ENCODE measurements at places on chromosomes 1 and 21. TPM values are rescaled to one million over a fixed set of nuclear protein-coding genes. Genes with fewer than 3 reads are reported as not detected.

LSM10 gene
- 98.0 TPM for total RNA-seq

ZNF648 gene
- total RNA-seq, result 0.06 TPM

ZBTB21 gene
- 4.7 TPM for total RNA-seq

PDE4B gene
- total RNA-seq, result 42.0 TPM

KCNA2 gene
- 0.40 TPM for total RNA-seq

ALDH9A1 gene
- 69.3 TPM for total RNA-seq

TRIM17 gene
- not detected for total RNA-seq

CYP4A11 gene
- total RNA-seq, result not detected

ZYG11A gene
- total RNA-seq, result 0.13 TPM

KRTAP24-1 gene
- not detected for total RNA-seq

ATP6V1G3 gene
- not detected for total RNA-seq

KRTAP21-2 gene
- not detected for total RNA-seq

PPFIA4 gene
- 55.5 TPM for total RNA-seq

RGS18 gene
- 0.24 TPM for total RNA-seq

DNA sequence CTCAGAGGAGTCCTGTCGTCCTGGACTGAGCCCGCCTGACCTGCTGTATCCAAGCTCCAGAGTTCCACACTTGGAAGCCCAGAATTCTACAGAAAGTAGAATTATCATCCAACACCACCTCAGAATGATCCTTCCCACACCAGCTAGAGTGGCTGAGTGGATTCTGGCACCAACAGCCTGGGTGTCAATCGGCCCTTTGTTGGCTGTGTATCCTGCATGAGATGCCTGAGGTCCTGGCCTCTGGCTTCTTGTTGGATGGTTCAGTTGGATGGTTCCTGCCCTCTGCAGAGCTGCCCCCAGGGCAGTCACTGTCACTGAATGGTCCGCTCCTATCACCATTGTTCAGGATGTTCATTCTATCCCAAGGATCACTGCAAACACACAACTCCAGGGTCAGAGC is 49.8 kb downstream of the PGBD5 start:
- H3K36me3 ChIP-seq, result no peaks in the 10 kb centered on the region
- H3K4me3 ChIP-seq, result no peak overlapping the region
- H3K27me3 ChIP-seq, result no peaks in the 10 kb centered on the region

GRCh38 chr1:153677718-153678518 is 570 bp upstream of the NPR1 start:
- H3K27ac ChIP-seq, result no peak overlapping the region
- DNase-seq, result peak; percentile 49
- H3K27me3 ChIP-seq, result no peaks in the 10 kb centered on the region
- peak overlapping the region; percentile 70 for H3K4me3 ChIP-seq
- H3K36me3 ChIP-seq, result no peaks in the 10 kb centered on the region

GRCh38 chr21:30044447-30045064 is 104.8 kb upstream of the GRIK1 start:
- H3K27me3 ChIP-seq, result no peaks in the 10 kb centered on the region
- H3K4me1 ChIP-seq, result no peaks in the 10 kb centered on the region
- no peaks in the 10 kb centered on the region for H3K36me3 ChIP-seq
- H3K27ac ChIP-seq, result no peak overlapping the region
- DNase-seq, result no peak
- H3K4me3 ChIP-seq, result no peak overlapping the region

- H3K4me1 ChIP-seq, result no peaks in the 10 kb centered on the region
- H3K36me3 ChIP-seq, result peaks cover under 1% of the 10 kb centered on the region
- no peaks in the 10 kb centered on the region for H3K27me3 ChIP-seq
- H3K4me3 ChIP-seq, result no peak overlapping the region
Observed at GRCh38 chr1:230242326-230242725, 175.3 kb downstream of the GALNT2 start.

GRCh38 chr1:246043556-246043955 is 463.5 kb downstream of the SMYD3 start:
- no peaks in the 10 kb centered on the region for H3K27me3 ChIP-seq
- H3K4me1 ChIP-seq, result no peaks in the 10 kb centered on the region
- H3K27ac ChIP-seq, result no peak overlapping the region
- H3K36me3 ChIP-seq, result no peaks in the 10 kb centered on the region
- DNase-seq, result no peak

DNA sequence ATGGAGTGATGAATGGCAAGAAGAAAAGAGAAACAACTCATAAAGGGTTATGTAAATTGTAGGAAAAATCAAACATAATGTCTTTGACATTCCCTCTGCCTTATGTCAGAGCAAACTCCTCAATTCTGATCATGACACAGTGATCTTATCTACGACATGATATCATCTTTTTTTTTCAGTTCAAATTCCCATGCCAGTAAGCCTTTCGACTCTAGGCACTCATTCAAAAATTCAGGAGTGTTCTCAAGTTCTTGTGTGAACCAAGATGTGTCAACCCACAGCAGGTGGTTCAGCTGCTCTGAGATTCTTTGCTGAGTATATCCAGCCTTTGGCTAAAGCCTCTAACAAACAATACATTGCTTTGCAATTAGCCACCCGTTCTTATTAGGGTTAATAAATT is 97.1 kb upstream of the ESRRG start:
- peak overlapping the region; percentile 54 for H3K27ac ChIP-seq
- no peak for DNase-seq
- peaks cover 14% of the 10 kb centered on the region for H3K4me1 ChIP-seq
- H3K36me3 ChIP-seq, result no peaks in the 10 kb centered on the region
- no peaks in the 10 kb centered on the region for H3K27me3 ChIP-seq

DNA sequence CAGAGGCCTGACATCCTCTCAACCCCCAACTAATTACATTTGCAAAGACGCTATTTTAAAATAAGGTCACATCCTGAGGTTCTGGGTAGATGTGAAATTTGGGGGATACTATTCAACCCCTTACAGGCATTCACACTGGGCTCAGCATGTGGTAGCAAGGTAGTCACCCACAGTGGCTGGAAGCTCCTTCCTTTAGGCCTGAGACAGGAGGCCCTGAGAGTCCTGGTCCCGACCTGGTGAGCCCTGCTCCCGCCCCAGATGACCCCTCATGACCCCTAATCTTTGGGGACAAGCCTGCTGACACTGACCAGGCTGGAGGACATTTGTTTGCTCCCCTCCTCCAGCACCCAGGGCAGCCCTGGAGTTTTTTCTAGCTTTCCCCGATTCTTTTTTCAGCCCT is 225.9 kb downstream of the DYRK1A start:
- DNase-seq, result no peak

GRCh38 chr1:15523104-15524020 is 653 bp downstream of the CASP9 start:
- no peak for DNase-seq
- peaks cover 26% of the 10 kb centered on the region for H3K4me1 ChIP-seq
- H3K27me3 ChIP-seq, result no peaks in the 10 kb centered on the region
- no peaks in the 10 kb centered on the region for H3K36me3 ChIP-seq
- peak overlapping the region; percentile 87 for H3K4me3 ChIP-seq
- H3K27ac ChIP-seq, result peak overlapping the region; percentile 91

GRCh38 chr1:41662765-41663437 is 178.4 kb upstream of the EDN2 start:
- peak overlapping the region; percentile 88 for H3K27ac ChIP-seq
- peak; percentile 78 for DNase-seq
- peaks cover 17% of the 10 kb centered on the region for H3K4me1 ChIP-seq
- H3K4me3 ChIP-seq, result peak overlapping the region; percentile 77
- H3K36me3 ChIP-seq, result no peaks in the 10 kb centered on the region

GRCh38 chr1:50491142-50491541 is 67.9 kb upstream of the DMRTA2 start:
- H3K4me3 ChIP-seq, result no peak overlapping the region
- DNase-seq, result no peak
- H3K36me3 ChIP-seq, result peaks cover 36% of the 10 kb centered on the region
- no peak overlapping the region for H3K27ac ChIP-seq

GRCh38 chr1:57850176-57850940 is 426.5 kb upstream of the DAB1 start:
- no peak overlapping the region for H3K4me3 ChIP-seq
- no peaks in the 10 kb centered on the region for H3K36me3 ChIP-seq
- H3K27me3 ChIP-seq, result peaks cover 2% of the 10 kb centered on the region
- H3K27ac ChIP-seq, result no peak overlapping the region
- H3K4me1 ChIP-seq, result no peaks in the 10 kb centered on the region

DNA sequence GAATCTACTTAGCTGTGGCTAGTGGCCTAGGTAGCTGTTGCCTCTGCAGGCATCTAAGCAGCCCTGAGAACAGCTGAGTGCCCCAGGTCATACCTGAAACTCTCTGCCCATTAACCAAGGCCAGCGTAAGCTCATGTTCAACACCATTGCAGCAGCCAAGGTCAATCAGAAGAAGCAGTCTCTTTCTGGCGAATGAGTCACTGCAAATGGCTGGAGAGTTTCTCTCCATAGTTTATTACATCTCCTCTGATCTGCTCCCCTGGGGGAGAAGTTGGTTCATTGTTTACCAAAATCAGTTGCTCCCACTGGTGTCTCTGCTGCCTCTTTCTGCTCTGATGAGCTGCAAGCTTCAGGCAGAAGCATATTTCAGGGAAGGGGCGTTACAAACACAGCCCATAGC is 6.9 kb upstream of the BCL9 start:
- no peaks in the 10 kb centered on the region for H3K27me3 ChIP-seq
- H3K4me3 ChIP-seq, result no peak overlapping the region
- no peaks in the 10 kb centered on the region for H3K36me3 ChIP-seq
- H3K27ac ChIP-seq, result peak overlapping the region; percentile 5
- H3K4me1 ChIP-seq, result peaks cover 29% of the 10 kb centered on the region

DNA sequence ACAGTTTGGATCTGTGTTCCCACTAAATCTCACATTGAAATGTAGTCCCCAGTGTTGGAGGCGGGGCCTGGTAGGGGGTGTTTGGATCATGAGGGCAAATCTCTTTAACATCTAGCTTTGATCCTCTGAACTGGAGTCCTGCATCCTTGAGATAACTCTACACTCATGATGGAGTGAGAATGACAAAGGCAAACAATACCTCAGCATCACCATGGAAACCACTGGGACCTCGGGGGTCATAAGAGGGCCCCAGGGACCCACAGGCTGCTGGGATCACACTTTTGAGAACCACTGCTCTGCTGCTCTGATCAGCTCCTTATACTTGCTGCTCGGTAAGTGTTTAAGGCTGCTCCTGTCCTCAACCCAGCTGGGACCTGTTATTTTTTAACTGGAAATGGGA is 13.4 kb upstream of the OBSCN start:
- no peak overlapping the region for H3K27ac ChIP-seq
- no peaks in the 10 kb centered on the region for H3K36me3 ChIP-seq
- peaks cover 36% of the 10 kb centered on the region for H3K4me1 ChIP-seq
- H3K4me3 ChIP-seq, result no peak overlapping the region
- DNase-seq, result no peak
- H3K27me3 ChIP-seq, result no peaks in the 10 kb centered on the region

GRCh38 chr1:109543988-109544735 is 4.3 kb upstream of the GNAI3 start:
- peak; percentile 47 for DNase-seq
- no peaks in the 10 kb centered on the region for H3K36me3 ChIP-seq
- H3K27ac ChIP-seq, result no peak overlapping the region
- H3K27me3 ChIP-seq, result no peaks in the 10 kb centered on the region
- H3K4me3 ChIP-seq, result no peak overlapping the region

- no peak for DNase-seq
- H3K27me3 ChIP-seq, result no peaks in the 10 kb centered on the region
- H3K4me3 ChIP-seq, result no peak overlapping the region
- no peaks in the 10 kb centered on the region for H3K36me3 ChIP-seq
- H3K27ac ChIP-seq, result no peak overlapping the region
- H3K4me1 ChIP-seq, result no peaks in the 10 kb centered on the region
Observed at GRCh38 chr1:186175588-186175987, 199.5 kb downstream of the TPR start.

DNA sequence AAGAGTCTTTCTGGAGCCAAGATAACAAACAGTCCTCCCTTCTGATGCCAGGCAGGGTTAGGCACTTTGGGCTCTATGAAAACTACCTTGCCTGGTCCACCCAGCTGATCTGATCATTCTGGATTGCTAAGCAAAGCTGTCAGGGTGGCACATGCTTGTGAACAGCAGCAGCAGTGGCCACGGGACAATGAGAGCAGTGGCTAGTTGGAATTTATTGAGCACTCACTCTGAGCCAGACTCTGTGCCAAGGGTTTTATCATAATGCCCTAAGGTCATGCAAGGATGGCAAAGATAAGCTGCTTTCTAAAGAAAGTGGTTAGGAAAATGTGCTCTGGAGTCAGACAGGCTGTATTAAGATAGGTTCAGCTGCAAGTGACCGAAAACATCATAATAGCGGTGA is 390.4 kb upstream of the VAMP3 start:
- H3K27me3 ChIP-seq, result no peaks in the 10 kb centered on the region
- no peak for DNase-seq
- no peaks in the 10 kb centered on the region for H3K4me1 ChIP-seq
- H3K27ac ChIP-seq, result no peak overlapping the region

DNA sequence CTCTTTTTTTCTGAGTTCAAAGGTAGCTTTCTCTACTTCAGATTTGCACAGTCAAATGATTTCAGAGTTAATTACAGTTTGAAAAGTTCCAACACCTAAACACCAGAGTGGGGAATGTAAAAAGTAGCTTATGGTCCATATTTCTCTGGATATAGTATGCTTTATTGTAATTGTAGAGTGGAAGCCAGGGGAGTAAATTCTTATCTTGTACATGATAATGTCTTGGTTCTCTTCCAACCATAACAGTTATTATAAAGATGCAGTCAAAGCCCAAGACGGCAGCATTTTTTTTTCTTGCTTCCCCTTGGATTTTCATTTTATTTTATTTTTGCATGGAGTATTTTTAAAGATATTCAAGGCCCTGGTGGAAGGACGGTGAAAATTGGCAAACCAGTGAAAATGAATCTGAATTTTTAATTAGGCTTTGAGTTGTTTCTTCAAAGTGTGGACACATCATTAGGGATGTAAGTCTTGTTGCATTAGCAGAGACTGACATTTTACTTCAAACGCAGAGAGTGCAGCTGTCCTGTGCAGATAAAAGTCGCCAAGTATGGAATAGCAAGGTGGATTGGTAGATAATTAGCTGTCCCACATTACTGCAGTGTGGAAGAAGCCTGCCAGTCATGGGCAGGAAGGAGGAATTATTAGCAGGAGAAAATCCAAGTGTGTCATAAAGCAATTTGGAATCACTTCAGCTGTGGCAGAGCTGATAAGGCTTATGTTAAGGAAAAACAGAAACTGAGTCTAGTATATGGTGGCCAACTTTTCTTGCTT is 11.3 kb downstream of the CACHD1 start:
- no peak overlapping the region for H3K27ac ChIP-seq
- no peaks in the 10 kb centered on the region for H3K27me3 ChIP-seq
- H3K4me3 ChIP-seq, result no peak overlapping the region
- H3K36me3 ChIP-seq, result no peaks in the 10 kb centered on the region
- DNase-seq, result no peak
- peaks cover 12% of the 10 kb centered on the region for H3K4me1 ChIP-seq

GRCh38 chr1:100543640-100544039 is 5.7 kb downstream of the GPR88 start:
- H3K27ac ChIP-seq, result no peak overlapping the region
- peaks cover 39% of the 10 kb centered on the region for H3K27me3 ChIP-seq
- H3K36me3 ChIP-seq, result no peaks in the 10 kb centered on the region

DNA sequence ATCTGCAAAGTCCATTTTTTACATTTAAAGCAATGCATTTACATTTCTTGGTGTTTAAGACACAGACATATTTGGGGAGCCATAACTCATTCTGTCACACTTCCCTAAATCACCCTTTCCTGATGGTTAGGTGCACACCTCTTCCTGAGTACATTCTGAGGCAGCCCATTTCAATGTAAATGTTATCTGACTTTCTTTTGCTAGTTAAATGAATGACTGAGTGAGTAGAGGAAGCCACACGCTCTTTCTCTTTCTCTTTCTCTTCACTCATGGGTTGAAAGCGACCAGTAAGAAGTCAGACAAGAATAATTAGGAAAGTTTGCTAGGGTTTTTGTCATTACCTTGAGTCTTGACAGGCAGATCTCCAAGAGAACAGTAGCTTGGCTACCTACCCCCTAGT is 143.1 kb downstream of the S1PR1 start:
- no peak for DNase-seq
- H3K4me1 ChIP-seq, result no peaks in the 10 kb centered on the region
- no peaks in the 10 kb centered on the region for H3K36me3 ChIP-seq
- no peak overlapping the region for H3K4me3 ChIP-seq
- no peaks in the 10 kb centered on the region for H3K27me3 ChIP-seq
